ENCODE measurements at places on chromosomes 13 and 19. TPM values are rescaled to one million over a fixed set of nuclear protein-coding genes. Genes with fewer than 3 reads are reported as not detected.

FXYD7 gene
- total RNA-seq = not detected

OVOL3 gene
- not detected for total RNA-seq

SGCG gene
- 0.24 TPM for total RNA-seq

PPP1R15A gene
- 30.0 TPM for total RNA-seq

PSG7 gene
- total RNA-seq = not detected

C19orf47 gene
- total RNA-seq = 13.4 TPM

KANK3 gene
- 1.6 TPM for total RNA-seq

ELSPBP1 gene
- not detected for total RNA-seq

TLE6 gene
- total RNA-seq = 0.40 TPM

PGLYRP1 gene
- total RNA-seq = not detected

ARL11 gene
- 1.2 TPM for total RNA-seq

FGF14 gene
- 0.16 TPM for total RNA-seq

POU2F2 gene
- 1.00 TPM for total RNA-seq

ANGPTL4 gene
- total RNA-seq = 55.4 TPM

IGFL3 gene
- not detected for total RNA-seq

Data from esophagus mucosa (tissue), 1 donor.